Liver (tissue), 10 donors: ENCODE measurements at places on chromosomes 3 and 15. TPM values are rescaled to one million over a fixed set of nuclear protein-coding genes. Genes with fewer than 3 reads are reported as not detected.

- DNase-seq: no peak
- no peaks in the 10 kb centered on the region for H3K36me3 ChIP-seq
- H3K4me1 ChIP-seq: no peaks in the 10 kb centered on the region
- no peak overlapping the region for H3K27ac ChIP-seq
- no peaks in the 10 kb centered on the region for H3K27me3 ChIP-seq
Measured at GRCh38 chr3:174783502-174783901, 75.6 kb upstream of the NAALADL2 start.

Gene SLC6A1
- total RNA-seq: 71.9 TPM

GRCh38 chr3:125125821-125126245 is 70.0 kb upstream of the HEG1 start:
- H3K36me3 ChIP-seq: no peaks in the 10 kb centered on the region
- no peaks in the 10 kb centered on the region for H3K4me1 ChIP-seq
- no peak overlapping the region for H3K4me3 ChIP-seq

DNA sequence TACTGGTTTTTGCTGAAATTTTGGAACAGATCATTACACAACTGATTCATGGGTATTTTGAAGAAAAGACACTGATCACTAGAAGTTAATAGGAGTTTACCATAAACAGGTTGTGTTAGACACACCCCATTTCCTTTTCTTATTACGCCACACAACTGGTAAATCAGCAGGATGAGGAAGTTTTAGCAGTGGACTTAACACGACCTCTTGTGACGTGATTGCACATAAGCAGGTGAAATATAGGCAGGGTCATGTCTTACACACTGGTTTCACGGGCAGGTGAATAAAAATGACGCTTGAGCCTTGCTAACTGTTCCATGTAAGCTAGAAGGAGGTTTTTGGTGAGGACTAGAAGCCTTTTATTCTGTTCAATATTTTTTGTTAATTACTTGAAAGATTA is 27.1 kb upstream of the TPRG1 start:
- H3K4me3 ChIP-seq: no peak overlapping the region
- no peak for DNase-seq
- peaks cover 17% of the 10 kb centered on the region for H3K36me3 ChIP-seq

- H3K27me3 ChIP-seq: peaks cover 10% of the 10 kb centered on the region
- no peaks in the 10 kb centered on the region for H3K36me3 ChIP-seq
- no peak for DNase-seq
- H3K27ac ChIP-seq: no peak overlapping the region
Measured at GRCh38 chr3:55169161-55169560, 241.3 kb upstream of the LRTM1 start.

DNA sequence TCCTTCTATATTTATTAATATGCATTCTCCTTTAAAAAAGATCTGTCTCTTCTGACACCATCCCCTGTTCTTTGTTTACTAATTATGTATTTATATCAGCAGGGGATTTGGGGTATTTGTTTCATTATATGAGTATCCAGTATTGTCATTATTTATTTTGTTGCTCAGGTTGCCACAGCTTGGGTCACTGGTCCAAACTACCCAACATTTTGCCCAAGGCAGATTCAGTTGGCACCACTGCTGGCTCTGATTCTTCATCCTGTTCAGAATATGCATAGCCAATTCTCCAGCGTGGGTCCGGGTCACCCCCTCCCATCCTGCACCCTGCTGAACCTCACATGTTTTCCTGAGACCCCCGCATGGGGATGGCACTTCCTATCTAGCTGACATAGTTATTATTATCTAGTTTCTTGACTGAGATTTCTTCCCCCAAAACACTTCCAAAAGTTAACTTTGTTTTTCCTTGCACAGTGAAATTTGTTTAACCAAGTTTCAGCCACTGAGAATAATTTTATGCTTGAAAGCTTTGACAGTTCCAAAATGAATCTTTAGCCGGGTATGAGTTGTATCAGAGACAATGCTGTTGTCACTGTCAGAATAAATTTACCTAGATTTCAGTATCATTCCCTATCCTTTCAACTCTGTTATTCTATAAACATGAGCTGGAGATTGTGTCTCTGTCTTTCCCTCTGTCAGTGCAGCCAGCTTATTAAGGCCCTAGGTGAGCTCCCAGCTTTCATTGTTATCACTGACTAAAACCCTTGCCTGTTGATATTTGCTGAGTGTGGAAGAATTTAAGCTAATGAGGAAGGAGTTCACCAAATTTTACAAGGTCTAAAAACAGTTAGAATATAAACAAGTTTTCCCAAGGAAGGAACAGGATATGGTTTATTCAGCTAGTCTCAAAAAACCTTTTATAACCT is 70.3 kb downstream of the TGFBR2 start:
- no peaks in the 10 kb centered on the region for H3K27me3 ChIP-seq
- DNase-seq: no peak

Gene HES1
- 5.3 TPM for total RNA-seq

Gene PP2D1
- not detected for total RNA-seq

DNA sequence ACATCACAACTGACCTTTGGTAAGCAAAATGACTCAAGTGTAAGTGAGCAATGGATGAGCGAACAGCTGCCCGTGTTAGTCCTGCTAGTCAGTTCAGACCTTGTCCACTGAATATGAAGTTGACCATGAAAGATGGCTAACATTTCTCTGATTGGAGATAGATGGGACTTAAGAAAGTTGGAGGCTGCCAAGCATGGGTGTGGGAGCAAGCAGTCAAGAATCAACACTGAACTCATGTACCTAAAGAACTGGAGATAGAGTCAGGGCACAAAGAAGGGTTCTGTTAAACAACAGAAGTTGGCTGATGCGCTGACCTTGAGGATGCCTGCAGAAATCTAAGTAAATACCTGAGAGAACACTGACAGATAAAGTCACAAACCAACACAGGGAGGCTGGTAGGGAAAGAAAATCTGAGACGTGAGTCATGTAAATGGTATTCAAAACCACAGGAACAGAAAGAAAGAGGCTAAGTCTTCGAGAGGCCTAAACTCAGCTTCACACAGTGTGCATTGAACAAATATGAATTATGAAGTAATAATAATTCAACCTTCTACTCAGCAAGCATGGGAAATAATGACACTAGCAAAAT is 30.7 kb upstream of the ANPEP start:
- peak overlapping the region; percentile 11 for H3K27ac ChIP-seq
- no peaks in the 10 kb centered on the region for H3K27me3 ChIP-seq
- no peak overlapping the region for H3K4me3 ChIP-seq
- no peak for DNase-seq
- peaks cover 3% of the 10 kb centered on the region for H3K36me3 ChIP-seq
